ENCODE measurements at places on chromosomes 5 and 9. TPM values are rescaled to one million over a fixed set of nuclear protein-coding genes. Genes with fewer than 3 reads are reported as not detected.

Gene DYNC2I2
- polyA plus RNA-seq: 91.8 TPM

Gene FABP6
- polyA plus RNA-seq: 7.2 TPM

Gene SGCD
- polyA plus RNA-seq: 3.8 TPM

Gene ACSL6
- polyA plus RNA-seq: 0.75 TPM

Gene IL33
- polyA plus RNA-seq: not detected

Gene TSSK1B
- not detected for polyA plus RNA-seq

Gene FBXW11
- polyA plus RNA-seq: 26.7 TPM

Gene C8G
- 15.7 TPM for polyA plus RNA-seq

Gene FOXD4L4
- 0.16 TPM for polyA plus RNA-seq

Gene NEUROG1
- not detected for polyA plus RNA-seq

Gene NR4A3
- polyA plus RNA-seq: 2.9 TPM

GRCh38 chr9:99818500-99818899 lies 3.2 kb upstream of the NR4A3 start:
- no peak for DNase-seq

DNA sequence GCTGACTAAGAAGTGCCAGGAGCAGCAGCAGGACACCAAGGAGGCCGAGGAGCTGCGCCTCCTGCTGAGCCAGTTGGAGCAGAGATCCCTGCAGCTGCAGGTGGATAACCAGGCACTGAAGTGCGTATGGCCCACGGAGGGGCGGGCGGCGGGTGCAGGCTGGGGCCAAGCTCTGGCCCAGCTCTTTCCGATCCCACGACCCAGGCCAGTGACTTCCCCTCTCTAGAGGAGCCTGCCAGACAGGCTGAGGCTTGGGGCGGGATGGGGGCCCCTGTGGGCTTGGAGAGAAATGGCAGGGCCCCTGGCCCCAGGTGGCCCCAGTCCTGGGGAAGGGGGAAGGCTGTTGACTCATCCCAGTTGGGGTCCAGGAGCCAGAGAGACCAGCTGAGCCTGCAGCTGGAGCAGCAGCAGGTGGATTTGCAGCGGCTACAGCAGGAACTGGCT lies 3.6 kb downstream of the PTRH1 start:
- DNase-seq: no peak

- peak; percentile 37 for DNase-seq
These were observed 20.0 kb upstream of the SPATA31E1 start for GRCh38 chr9:87862536-87863268.

GRCh38 chr5:179836225-179837019 lies 15.7 kb downstream of the SQSTM1 start:
- peak; percentile 52 for DNase-seq

DNA sequence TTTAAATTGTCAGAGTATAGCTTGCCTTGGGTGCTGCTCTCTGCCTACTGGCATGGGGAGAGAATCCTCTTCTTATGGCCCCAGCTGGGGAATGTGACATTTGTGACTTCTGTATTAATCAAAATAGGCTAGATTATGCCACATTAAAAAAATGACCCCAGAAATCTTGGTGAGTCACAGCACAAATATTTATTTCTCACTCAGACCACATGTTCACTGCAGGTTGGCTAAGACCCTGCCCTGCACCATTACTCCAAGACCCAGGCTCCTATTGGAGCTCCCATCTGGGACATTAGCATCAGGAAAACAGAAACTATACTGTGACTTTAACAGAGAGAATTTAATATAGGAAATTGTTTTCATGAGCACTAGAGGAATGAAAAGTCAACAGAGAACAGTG lies 16.6 kb upstream of the WHRN start:
- DNase-seq: no peak

DNA sequence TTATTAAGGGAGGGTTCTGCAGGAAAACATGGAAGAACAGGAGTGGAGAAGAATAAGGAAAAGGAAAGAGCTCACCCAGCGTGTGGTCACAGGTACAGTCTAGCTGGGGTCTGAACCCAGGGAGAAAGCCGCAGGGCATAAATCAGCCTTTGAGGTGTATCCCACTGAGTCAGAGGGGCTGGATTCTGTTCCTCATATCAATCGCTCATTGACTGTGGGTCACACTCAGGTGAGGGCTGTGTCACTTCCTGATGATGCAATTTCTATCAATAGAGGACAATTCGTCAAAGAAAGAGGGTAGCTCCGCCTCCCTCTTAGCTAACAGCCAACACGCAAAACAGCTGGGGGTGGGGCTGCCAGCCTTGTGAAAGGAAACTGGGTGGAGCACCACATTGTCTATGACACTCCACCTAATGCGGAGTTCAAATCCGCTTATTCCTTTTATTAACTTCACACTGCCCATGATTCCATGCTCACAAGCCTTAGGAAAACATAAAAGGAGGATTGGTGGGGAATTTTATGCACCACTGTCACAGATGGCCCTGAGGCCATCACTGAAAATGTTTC lies 176.2 kb downstream of the ICE1 start:
- DNase-seq: no peak

DNA sequence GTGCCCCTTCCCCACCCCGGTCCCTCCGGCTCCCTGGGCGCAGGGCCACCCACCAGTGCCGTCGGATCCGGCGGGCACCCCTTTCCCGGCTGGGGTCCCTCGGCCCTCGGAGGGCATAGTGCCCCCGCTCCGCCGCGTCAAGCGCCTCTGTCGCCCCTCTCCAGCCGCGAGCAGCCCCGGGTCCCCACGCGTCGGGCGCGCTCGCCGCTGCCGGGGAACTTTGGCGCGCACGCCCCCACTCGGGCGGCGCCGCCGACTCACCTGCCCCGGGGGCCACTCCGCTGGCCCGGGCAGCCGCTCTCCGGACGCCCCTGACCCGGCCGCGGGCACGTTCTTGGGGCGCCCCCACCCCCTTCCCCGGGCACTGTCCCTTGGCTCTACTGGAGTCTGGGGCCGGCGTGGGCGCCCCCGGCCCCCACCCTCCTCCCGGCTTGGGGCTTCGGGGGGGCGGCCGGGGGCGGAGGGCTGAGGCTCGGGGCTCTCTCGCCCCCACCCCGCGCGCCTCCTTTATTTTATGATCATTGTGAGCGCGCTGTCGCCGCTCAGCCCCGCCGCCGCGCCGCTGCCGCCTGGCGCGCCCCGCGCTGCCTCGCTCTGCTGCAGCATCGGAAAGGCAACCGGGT lies 1.1 kb upstream of the FAM78A start:
- no peak for DNase-seq

GRCh38 chr9:133035669-133036068 lies 4.9 kb downstream of the GTF3C5 start:
- DNase-seq: no peak

DNA sequence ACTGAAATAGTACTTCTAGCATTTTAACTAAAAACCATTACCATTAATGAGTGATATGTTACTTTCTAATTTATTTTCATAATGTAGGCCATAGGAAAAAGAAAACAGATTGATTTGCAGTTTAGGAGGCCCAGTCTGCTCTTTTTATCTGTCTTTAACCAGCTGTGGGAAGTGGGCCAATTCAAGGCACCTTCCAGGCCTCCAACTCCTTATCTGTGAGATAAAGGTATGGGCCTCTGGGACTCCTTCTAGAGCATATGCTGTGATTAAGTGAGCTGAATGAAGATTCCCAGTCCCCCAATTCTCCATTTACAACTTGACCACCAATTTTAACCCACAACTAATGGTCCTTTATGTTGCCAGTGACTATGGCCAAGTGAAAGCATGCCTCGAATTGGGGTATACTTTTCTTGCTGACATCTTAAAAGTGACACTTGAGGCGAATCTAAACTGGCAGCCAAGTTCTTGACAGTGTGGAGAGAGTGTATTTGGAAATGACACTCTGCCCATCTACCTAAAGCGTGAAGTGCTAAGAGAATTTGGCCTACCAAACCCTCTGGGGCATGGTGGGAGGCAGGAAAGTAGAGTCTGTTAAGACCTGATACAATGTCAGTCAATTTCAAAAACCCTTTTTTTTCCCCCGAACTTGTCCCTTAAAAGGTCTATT lies 88.3 kb downstream of the PIK3R1 start:
- DNase-seq: no peak

DNA sequence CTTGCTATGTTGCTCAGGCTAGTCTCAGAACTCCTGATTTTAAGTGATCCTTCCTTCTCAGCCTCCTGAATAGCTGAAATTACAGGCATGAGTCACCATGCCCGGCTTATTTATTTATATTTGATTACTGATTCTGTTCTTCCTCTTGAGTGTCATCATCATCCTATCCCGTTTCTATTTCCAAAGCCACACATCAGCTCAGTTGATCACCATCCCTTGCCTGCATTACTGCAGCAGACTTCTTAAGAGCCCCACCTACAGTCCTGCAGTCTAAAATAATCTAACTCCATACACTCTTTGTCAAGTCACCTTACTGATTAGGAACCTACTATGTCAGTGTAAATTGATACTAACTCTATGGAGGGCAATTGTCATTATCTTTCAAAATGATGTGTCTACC lies 138.9 kb upstream of the RAI14 start:
- no peak for DNase-seq

DNA sequence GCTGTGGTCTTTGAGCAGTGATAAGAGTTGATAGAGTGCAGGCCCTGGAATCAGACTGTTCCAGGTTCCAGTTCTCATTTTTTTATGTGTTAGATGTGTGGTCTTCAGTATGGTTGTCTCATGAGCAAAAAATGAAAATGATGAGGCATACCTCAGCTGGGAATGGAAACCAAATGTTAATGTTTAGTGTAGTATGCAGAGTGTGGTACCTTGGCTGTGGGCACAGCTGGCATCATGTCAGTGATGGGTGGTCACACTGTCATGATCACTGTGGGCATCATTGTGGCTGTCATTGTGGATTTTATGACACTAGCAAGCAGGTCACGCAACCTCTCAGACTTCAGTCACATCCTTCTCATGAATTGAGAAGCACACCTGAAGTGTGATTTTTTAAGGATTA lies 6.4 kb downstream of the ABLIM3 start:
- DNase-seq: no peak

DNA sequence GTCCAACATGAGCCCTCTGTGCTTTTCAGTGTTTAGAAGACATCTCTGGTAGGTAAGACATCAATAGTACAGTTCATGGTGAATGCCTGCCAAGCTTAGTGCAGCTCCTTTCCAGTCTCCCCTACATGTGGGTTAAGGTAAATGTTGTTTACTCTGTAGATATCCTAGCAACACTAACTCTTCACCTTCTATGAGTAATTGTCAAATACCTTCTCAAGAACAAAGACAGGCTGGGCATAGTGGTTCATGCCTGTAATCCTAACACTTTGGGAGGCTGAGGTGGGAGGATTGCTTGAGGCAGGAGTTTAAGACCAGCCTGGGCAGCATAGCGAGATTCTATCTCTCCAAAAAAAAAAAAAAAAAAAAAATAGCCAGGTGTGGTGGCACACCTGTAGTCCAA lies 18.7 kb upstream of the RASGRF2 start:
- DNase-seq: no peak

- DNase-seq: no peak
These were observed 8.5 kb upstream of the TMEM268 start for GRCh38 chr9:114602620-114603019.

DNA sequence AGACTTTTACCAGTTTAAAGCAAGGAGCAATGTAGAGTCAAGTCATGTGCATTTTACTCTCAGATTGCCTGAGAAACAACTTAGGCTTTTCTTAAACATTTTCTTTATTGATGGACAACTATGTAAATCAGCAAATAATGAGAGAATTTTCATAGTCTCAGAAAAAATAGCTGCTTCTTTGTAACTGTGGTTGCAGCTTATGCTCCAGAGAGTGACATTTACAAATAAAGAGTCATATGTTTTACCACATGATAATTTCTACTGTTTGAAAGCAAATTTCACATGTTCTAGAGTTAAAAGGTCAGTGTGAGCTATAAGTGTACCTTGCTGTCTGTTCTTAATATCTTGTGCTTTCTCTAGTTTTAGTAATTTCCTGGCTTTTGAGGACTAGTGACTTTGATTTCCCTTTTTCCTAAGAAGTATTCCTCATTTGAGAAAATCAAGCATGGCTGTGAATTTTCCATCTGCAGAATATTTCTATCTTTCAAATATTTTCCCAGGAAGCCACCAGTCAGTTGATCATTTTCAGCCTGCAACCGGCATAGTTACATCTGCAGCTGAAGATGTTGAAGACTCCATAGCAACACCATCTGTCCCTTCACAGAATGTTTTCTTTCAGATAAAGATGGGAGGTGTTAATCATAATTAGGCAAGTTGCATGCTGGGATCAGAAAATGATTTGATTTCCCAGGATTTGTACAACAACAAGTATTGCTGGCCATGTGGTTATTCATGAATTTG lies 229.9 kb downstream of the SGCD start:
- no peak for DNase-seq

- DNase-seq: no peak
These were observed 1.9 kb downstream of the SEMA4D start for GRCh38 chr9:89495824-89496560.

DNA sequence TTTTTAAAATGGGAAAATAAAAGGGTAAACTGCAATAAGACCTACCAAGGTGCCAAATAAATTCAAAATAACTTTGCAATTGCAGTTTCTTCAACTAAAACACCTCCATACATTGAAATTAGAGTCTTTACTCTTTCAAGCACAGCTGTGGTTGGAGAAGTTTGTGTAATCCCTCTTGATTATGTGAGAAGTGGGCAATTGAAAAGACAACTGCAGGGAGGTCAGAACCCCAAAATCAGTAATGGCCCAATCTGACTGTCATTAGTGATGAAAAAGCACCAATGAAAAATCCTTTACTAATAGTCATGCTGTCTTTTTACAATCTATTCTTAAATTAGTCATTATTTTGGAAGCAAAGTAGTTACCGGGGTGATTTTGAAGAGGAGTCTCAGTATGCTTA lies 116.7 kb upstream of the RGMB start:
- no peak for DNase-seq

DNA sequence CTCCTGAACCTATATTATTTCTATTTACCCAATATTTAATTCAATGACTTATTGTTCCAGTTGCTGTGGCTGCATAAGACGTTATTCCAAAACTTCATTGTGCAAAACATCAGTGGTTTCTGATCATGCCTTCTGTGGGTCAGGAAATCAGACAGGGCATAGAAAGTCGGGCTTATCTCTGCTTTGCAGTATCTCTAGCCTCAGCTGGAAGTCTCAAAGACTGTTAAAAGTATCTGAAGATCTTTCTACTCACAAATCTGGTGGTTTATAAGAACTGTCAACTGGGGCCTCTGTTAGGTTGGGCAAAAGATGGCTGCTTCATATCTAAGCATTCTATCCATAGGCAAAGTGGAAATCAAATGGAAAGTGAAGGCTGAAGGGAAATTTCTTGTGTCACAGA lies 687.7 kb upstream of the ARRDC3 start:
- DNase-seq: no peak
